A549 treated with DMSO at 1 μM for 4 hours (cell line): ENCODE measurements at places on chromosomes 4 and X. TPM values are rescaled to one million over a fixed set of nuclear protein-coding genes. Genes with fewer than 3 reads are reported as not detected.

CT45A2 gene
- not detected in 5 replicates for total RNA-seq

FAM236B gene
- total RNA-seq = not detected in 5 replicates

SERTM2 gene
- not detected in 5 replicates for total RNA-seq

BEX2 gene
- total RNA-seq = 8.5 to 13.9 TPM (median 9.9 TPM) in 5 replicates

TRIM60 gene
- total RNA-seq = not detected in 5 replicates

SSX2 gene
- not detected in 5 replicates for total RNA-seq

GPRIN3 gene
- total RNA-seq = 3.4 to 7.8 TPM (median 6.3 TPM) in 5 replicates

SOD3 gene
- total RNA-seq = not detected in 5 replicates

DCAF12L2 gene
- total RNA-seq = 0.13 to 0.21 TPM (median 0.16 TPM) in 4 of 5 replicates, not detected in the other

ACE2 gene
- 0.06 TPM in 1 of 5 replicates, not detected in the others for total RNA-seq

HS3ST1 gene
- 0.30 to 0.64 TPM (median 0.49 TPM) in 5 replicates for total RNA-seq

TMEM150C gene
- total RNA-seq = 0.75 to 1.6 TPM (median 0.89 TPM) in 5 replicates

NOX1 gene
- 0.10 to 0.17 TPM (median 0.11 TPM) in 3 of 5 replicates, not detected in the others for total RNA-seq

SLC9B2 gene
- total RNA-seq = 6.7 to 9.8 TPM (median 8.3 TPM) in 5 replicates

SLIT2 gene
- total RNA-seq = 0.03 to 0.08 TPM (median 0.06 TPM) in 3 of 5 replicates, not detected in the others

OTC gene
- total RNA-seq = not detected in 5 replicates

DAPP1 gene
- total RNA-seq = not detected in 5 replicates
